ENCODE measurements at places on chromosomes 3 and 15.

DNA sequence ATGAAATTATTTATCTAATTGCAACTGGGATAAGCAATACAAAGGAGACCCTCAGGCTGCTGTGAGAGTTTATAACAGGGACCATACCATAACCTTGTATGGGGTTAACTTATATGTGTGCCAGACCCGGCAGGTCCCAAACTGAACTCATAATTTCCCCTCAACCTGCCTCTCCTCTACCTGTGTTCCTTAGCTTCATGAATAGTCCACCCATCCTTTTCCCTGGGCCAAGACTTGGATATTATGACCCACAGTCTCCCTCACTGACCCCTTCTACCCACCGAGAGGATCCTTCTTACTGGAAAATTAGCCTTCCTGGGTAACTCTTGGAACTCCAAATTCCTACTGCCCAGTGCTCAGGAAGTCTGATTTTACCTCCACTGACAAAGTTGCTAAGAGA, 3.4 kb upstream of the TSPAN3 start:
- DNase-seq: no peak

GRCh38 chr3:25558796-25559195, 105.9 kb downstream of the TOP2B start:
- DNase-seq: no peak

GRCh38 chr15:82850731-82851130, 41.3 kb downstream of the WHAMM start:
- DNase-seq: no peak

DNA sequence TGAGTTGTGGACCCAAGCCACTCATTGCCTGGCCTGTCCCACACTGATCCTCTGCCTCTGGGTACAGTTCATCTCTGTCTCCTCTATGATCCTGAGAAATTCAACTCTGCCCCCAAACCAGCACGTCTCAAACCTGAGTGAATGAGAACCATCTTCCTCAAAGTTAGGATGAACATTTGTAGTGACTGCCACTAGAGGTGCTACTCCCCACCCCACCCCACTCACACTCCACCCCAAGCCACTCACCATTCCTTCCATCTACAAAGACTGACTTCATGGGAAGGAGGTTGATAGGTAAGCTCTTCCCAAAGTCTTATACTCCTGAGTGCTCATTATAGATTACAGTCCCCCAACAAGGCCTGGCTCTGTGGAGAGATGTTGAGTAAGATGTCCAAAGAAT, 43.8 kb downstream of the NEK10 start:
- no peak for DNase-seq

DNA sequence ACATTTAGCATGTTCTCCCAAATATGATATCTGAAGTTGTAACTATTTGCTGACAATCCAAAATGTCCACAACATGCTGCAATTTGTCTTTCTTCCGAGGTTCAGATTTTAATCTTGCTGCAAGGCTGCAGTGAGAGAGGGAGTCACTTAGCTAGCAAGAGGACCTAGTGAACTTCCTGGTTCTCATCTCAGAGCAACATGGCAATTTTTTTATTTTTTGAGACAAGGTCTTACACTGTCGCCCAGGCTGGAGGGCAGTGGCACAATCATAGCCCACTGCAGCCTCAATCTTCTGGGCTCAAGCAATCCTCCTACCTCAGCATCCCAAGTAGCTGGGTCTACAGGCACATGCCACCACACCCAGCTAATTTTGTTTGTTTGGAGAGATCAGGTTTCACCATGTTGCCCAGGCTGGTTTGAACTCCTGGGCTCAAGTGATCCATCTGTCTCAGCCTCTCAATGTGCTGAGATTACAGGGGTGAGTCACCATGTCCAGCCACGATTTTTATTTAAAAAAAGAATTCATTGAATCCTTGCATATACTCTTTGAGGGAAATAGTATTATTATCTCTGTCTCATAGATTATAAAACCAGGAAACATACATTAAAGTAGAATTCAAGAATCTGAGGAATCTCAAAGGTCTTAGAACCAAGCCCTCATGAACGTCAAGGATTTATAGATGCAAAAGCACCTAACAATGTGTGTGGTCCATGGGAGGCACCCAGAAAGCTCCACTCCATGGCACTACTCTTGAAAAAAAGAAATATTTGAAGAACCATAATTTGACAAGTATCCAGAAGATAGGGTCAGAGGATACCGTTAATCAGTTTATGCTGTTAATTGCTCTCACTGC, 9.1 kb downstream of the HDC start:
- no peak for DNase-seq

- DNase-seq: no peak
Observed at GRCh38 chr15:40630313-40630712, 36.3 kb downstream of the KNL1 start.

DNA sequence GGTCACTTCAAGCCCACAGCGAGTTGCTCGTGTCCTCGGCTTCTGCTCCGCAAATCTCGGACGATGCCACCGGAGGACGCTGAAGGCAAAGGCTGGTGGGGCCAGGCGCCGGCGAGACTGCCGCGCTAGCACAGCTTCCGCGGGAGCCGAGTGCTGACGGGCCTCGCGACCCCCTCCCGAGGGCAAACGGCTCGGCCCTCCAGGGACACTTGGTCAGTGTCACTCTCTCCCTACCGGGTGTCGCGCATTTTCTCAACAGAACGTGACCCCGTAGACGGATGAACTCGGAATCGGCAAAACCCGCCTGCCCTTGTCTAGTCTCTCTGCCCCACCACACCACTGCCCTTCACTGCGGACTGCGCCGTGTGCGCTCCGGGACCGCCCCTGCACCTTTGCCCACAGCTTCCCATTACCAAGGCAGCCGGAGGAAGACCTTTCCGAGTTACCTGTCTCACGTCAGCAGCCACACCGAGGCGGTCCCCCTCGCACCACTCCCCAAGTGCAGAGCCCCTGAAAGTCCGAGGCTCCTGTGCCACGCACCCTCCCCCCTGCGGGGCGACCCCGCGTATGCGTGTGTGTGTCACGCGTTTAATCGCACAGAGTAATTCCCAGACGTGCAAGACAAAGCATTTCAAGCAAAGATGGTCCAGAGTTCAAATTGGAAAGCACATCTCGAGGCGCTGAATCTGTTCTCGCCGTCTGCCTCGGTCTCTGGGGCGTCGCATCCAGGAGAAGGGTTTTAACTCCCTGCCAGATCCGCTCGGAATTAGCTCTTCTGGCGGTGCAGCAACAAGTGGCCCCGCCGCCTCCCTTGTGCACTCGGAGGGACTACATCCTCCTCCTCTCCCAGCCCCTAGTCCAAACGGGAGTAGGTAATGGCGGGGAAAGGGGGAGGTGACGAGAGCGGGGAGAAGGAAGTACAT, 245.0 kb upstream of the TOPAZ1 start:
- peak; percentile 32 for DNase-seq

DNA sequence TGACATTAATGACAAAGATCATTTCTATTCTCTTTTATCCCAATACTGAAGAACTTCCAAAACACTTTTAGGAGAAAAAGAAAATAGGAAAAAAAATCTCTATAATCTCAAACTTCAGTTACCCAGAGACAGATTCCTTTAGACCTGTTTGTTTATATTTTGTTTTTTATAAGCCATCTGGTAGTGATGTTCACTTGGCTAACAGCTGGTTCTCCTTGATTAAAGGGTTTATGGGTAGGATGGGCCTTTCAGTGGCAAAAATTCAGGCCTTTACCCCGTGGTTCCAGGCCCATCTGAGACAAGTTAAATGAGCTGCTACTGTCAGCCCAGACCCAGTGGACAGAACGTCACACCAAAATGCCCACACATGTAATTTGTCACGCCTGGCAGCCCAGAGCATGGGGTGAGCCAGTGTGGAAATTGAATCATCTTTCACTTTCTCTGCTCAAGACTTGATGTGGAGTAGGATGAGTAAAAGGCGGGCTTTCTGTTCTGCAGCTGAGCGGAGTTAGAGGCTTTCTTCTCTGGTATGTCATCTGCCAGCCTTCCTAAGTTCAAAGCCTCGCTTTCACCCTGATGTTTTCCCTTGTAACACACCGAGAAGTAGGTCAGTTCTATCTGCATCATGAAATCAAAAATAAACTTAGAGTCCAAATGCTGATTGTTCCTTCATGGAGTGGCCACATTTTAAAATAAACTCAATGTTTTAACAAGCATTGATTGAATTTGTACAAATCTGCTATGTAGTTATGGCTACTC, 62.5 kb upstream of the SKOR1 start:
- no peak for DNase-seq

- DNase-seq: no peak
Observed at GRCh38 chr3:146465693-146466465, 3.5 kb downstream of the PLSCR2 start.

DNA sequence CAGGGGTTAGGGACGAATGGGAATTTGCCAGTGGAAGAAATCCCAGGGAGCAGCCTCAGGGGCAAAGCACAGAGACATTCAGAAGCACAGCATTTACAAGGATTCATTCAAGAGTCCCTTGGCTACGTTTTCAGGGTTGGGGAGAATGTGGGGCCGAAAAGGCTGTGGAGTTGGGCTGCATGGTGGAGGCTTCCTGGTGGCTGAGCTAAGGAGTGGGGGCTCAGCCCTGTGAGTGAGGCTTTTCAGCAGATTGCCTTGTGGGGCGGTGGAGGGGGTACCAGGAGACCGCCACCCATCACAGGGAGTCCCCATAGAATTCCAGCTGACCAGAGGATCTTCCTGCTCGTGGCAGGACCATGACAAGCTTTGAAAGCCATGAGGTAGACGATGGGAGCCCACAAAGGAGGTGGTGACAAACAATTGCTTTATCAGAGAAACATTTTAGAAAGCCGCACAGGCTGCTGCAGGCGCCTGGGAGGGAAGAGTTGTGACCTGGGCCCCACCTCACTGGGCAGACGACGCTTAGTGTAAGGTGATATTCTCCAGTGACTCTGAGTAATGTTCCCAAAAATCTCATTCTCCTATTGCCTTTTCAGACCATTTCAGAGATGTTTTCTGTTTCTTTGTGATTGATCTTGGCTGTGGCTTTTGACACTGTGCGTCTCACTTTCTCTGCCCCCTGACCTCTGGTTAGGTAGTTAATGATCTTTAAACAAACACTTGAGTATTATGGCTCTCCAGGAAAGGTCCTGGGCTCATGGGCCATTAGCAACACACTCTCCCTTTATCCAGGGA, 128.0 kb downstream of the DNAJB8 start:
- DNase-seq: no peak

DNA sequence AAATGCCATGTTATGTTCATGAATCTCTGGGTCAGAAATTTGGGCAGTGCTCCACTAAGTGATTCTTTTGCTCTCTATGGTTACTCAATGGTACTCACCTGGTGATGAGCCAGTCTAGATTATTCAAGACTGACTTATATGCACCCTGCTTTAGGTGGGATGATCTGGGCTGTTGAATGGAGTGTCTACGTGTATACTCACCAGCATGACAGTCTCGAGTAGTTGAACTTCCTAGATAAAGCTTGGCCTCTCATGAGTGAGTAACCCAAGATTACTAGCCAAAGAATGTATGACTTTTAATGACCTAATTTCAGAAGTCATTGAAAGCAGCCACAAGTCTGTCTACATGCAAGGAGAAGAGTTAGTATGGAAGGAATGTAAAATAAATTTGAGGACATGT, 77.5 kb upstream of the CADM2 start:
- no peak for DNase-seq

GRCh38 chr15:57015897-57016296, 97.5 kb downstream of the TCF12 start:
- no peak for DNase-seq

GRCh38 chr15:84731774-84732173, 15.8 kb upstream of the SEC11A start:
- no peak for DNase-seq

- DNase-seq: no peak
Observed at GRCh38 chr3:94360987-94361386, 298.1 kb downstream of the NSUN3 start.

DNA sequence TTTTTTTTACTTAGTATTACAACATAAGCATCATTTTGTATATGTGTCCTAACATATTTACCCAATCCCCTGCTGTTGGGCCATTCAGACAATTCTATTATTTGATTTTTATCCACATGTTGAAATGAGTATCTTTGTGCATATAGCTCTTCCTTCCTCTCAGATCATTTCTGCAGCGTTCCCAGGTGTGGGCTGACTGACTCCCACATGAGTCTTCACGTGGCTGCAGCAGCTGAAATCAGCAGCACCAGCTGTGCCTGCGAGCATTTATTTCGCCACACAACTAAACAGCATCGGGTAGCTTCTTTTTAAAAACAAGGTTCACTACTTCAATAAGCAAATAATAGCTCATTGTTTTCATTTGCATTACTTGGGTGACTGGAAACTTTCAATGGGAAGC, 44.5 kb upstream of the PDE8A start:
- no peak for DNase-seq

DNA sequence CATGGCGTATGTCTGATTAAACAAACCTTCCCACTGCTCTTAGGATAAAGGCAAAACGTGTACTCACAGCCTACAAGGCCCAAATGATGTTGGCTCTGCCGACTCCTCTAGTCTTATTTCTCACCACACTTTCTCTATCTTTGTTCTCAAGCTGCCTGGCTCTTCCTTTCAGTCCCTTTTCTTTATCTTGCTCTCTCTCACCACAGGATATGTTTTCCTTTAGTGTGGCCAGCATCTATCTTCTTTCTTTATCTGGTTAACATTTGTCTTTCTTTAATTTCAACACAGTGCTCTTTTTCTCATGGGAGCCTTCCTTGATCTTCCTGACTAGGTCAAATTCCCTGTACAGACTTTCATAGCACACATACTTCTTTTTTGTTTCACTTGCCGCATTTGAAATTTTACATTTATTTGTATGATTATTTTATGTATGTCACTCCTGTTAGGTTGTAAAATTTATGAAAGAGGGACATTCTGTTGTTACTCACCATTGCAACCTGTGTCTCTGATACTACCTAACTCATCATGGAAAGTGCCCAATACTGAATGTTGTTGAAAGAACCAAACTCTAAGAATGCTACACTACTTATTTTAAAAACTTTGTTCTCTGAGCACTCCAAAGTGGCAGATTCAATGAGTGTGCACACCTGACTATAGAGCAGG, 328.9 kb upstream of the CBLB start:
- DNase-seq: no peak

GRCh38 chr3:29465836-29466235, 185.0 kb downstream of the RBMS3 start:
- DNase-seq: no peak

- no peak for DNase-seq
Observed at GRCh38 chr3:70970171-70970570, 613.4 kb downstream of the FOXP1 start.

DNA sequence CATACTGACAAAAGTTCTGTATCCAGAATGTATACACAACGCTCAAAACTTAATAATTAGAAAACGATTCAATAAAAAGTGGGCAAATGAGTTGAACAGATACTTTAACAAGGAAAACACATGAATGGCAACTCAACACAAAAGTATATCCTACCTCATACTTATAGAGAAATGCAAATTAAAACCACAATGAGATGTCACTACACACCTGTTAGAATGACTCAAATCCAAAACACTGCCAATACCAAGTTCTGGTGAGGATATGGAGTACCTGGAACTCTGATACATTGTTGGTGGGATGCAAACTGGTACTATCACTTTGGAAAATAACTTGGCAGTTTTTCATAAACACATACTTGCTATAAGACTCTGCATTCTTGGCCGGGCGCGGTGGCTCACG, 42.1 kb downstream of the PRTG start:
- no peak for DNase-seq

- no peak for DNase-seq
Observed at GRCh38 chr15:57735891-57736290, 29.4 kb downstream of the POLR2M start.

- no peak for DNase-seq
Observed at GRCh38 chr3:146217324-146217723, 33.6 kb downstream of the PLSCR4 start.

GRCh38 chr3:187120326-187120725, 19.0 kb downstream of the RPL39L start:
- no peak for DNase-seq

Data from NCI-H1105 (cell line).